Activated T-cell treated with anti-CD3 and anti-CD28 coated beads for 24 hours (primary cell): ENCODE measurements at places on chromosomes 2 and 18.

- no peak for DNase-seq
Observed at GRCh38 chr2:179373816-179374215, 109.2 kb upstream of the SESTD1 start.

DNA sequence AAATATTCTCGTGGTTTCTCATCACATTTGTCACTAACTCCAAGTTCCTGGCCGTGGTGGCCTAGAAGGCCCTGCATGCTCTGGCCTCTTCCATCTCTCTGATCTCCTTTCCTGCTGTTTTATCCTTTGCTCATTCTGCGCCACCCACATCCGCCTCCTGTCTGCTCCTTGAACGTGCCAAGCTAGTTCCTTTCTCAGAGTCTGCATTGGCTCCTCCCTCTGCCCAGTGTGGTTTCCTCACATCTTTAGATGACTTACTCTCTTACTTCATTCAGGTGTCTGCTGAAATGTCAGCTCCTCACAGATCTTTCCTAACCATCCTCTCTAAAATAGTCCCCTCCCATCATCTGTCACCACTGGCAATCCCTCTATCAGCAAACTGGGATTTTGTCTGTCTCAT lies 158.6 kb upstream of the RBMS1 start:
- peak; percentile 54 for DNase-seq

- DNase-seq = no peak
Observed at GRCh38 chr2:3575534-3576262, 638 bp downstream of the RPS7 start.

DNA sequence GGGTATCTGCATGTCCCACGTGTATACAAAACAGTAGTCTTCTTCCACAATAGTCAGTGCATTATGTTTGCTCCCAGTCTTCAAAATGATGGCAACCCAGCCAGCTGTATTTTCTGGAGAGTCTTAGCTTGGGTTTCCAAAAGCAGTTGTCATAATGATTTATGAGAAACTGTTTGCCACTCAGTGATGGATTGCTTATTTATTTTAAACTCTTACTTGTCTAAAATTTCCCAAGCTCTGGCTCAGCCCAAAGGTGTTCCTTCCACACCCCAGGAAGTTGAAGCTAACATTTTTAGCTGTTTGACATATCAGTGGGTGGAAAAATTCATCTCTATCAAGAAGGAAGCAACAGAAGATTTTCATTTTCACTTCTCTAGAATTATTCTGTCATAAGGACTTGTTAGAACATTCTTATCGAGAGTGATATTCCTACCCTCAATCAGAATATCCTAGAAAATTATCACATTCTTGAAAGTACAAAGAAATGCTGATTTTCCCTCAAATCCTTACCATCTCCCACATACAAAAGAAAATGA lies 78.8 kb downstream of the ASAP2 start:
- no peak for DNase-seq

GRCh38 chr2:25790074-25790790 lies 88.1 kb downstream of the ASXL2 start:
- DNase-seq = no peak

- no peak for DNase-seq
Observed at GRCh38 chr2:88671786-88672427, 19.6 kb upstream of the RPIA start.

DNA sequence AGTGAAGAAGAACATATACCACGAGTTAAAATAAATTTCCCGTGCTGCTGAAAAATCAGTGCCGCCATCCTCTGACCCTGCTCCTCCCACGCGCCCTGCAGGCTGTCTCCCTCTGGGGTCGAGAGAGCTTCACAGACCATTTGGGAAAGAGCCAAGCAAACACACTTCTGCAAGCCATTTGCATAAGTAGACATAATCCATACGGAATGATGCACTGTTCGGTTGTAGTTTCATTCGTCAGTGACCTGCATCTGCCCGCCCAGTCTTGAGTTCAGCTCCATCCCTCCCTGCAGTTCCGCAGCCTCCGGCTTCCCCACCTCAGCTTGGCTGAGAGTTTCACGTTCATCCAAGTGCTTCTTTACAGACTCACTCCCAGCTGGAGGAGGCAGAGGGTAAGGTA lies 69.6 kb downstream of the TRAPPC12 start:
- DNase-seq = no peak

- no peak for DNase-seq
Observed at GRCh38 chr18:37272226-37272625, 293.4 kb downstream of the CELF4 start.

DNA sequence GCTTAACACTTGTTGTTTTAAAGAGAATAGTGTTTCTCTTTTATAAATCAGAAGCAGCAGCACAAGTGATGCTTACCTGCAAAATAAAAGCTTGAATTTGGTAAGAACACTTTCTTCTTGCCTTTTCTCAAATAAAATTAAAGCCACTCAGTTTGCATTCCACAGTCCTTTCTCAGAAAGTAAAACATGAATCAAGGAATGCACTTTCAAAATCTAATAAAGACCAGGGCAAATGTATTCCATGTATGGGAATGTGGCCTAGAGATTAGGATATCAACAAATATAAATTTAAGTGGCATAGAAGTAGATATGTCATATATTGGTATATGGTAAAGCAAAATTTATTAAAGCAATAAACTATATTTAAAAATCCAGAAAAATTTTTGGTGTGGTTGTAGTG lies 352.8 kb downstream of the THSD7B start:
- DNase-seq = no peak

- DNase-seq = no peak
Observed at GRCh38 chr18:10247021-10247741, 207.3 kb upstream of the APCDD1 start.

DNA sequence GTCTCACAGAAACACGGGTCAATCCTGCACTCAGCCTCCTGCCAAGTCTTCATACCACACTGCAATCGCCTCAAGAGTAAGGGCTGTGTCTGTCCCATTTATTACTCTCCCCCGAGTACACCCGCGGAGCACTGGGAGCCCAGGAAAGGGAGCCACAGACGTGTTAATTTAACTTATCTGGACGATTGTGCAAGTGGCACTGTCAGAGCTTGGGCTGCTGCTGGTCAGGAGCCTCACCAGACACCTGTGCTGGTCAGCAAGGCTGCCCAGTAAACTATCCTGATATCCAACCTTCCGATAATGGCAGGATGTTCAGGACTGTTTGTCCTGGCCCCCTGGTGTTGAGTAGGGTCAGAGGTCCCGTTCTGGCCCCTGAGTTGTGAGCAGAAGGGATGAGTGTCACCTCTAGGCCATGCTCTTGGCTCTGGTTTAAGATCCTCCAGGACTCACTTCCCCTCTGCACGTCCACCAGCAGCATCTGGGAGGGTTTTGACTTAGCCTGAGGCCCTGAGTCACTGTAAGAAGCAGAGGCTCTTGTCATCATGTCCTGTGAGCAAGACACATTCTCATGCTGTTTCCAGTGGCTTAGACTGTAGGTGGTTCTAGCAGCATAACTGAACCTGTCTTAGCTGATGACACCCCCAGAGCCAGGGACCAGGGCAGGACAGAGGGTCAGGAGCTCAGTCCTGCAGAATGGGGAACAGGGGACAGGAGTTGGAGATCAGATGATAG lies 82.5 kb upstream of the ARL4C start:
- no peak for DNase-seq

DNA sequence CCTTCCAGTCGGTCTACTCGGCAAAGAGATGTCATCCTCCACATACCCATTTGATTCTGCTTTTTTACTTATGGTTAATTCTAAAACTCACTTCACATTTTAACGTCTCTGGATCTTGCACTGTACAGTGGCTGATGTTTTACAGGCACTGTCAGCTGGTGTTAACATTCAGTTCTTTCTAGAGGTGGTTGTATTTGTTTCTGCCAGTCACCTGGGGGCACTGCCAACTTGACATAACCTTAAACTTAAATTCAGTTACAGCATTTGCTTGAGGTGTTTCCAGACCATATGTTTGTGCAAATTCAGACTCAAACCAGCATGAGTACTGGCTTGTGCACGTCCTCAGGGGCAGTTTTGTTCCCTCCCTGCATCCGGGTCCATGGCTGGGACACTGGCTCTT lies 5.3 kb upstream of the TMEM185B start:
- no peak for DNase-seq

GRCh38 chr2:235845245-235845644 lies 322.9 kb downstream of the GBX2 start:
- DNase-seq = no peak

GRCh38 chr18:40210696-40211095 lies 1744.3 kb upstream of the PIK3C3 start:
- DNase-seq = no peak
